ENCODE measurements at places on chromosomes 12 and 14.

- no peak overlapping the region for H3K4me3 ChIP-seq
- no peak overlapping the region for H3K27ac ChIP-seq
- peaks cover 2% of the 10 kb centered on the region for H3K4me1 ChIP-seq
- no peak for DNase-seq
Measured at GRCh38 chr12:51675071-51675803, 84.2 kb downstream of the SCN8A start.

- H3K27ac ChIP-seq: no peak overlapping the region
- H3K4me1 ChIP-seq: no peaks in the 10 kb centered on the region
- no peaks in the 10 kb centered on the region for H3K27me3 ChIP-seq
- DNase-seq: no peak
- H3K36me3 ChIP-seq: no peaks in the 10 kb centered on the region
- H3K4me3 ChIP-seq: no peak overlapping the region
Measured at GRCh38 chr14:86305058-86305457, 775.1 kb downstream of the FLRT2 start.

GRCh38 chr14:103332143-103332919 lies 1.7 kb upstream of the EIF5 start:
- H3K4me1 ChIP-seq: peaks cover 10% of the 10 kb centered on the region
- peaks cover 2% of the 10 kb centered on the region for H3K27me3 ChIP-seq
- H3K27ac ChIP-seq: peak overlapping the region; percentile 72
- no peak for DNase-seq

- H3K4me1 ChIP-seq: no peaks in the 10 kb centered on the region
- no peaks in the 10 kb centered on the region for H3K36me3 ChIP-seq
- no peak overlapping the region for H3K4me3 ChIP-seq
- no peak for DNase-seq
Measured at GRCh38 chr14:61147831-61148549, 133.1 kb downstream of the TMEM30B start.

DNA sequence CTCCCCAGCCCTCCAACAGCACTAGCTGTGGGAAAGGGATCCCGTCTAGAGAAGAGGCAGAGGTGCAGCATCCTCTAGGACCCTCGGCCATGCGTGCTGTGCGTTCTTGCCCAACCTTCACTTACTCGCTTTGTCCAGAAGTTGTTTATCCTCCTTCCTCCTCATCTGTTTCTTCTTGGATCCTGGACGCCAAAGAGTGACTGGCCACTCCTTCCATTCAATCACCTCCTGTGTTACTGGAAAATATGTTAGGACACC lies 140.5 kb downstream of the ZFP36L1 start:
- no peak overlapping the region for H3K4me3 ChIP-seq
- H3K4me1 ChIP-seq: peaks cover 33% of the 10 kb centered on the region
- no peaks in the 10 kb centered on the region for H3K27me3 ChIP-seq
- no peaks in the 10 kb centered on the region for H3K36me3 ChIP-seq
- DNase-seq: no peak

DNA sequence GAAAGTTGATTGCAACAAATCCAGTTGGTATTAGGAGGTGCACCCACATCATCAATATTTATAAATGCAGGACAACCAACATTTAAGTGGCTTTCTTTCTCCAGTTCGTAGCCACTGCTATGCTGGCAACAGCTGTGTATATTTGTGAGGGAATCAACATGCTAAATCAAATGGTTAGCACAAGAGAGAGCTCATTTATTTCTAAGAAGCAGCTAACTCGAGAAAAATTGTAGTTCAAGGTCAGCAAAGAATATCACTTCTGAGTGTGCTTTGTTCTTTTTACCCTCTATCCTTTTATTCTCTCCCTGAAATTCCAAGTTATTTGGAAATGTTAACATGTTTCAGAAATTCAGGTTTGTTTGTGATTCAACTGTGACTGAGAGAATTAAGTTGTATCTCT lies 137.3 kb downstream of the NAV3 start:
- H3K4me3 ChIP-seq: no peak overlapping the region
- no peaks in the 10 kb centered on the region for H3K36me3 ChIP-seq
- no peak for DNase-seq
- H3K4me1 ChIP-seq: no peaks in the 10 kb centered on the region
- H3K27ac ChIP-seq: no peak overlapping the region

- no peaks in the 10 kb centered on the region for H3K36me3 ChIP-seq
- no peak for DNase-seq
- peaks cover 3% of the 10 kb centered on the region for H3K27me3 ChIP-seq
- no peak overlapping the region for H3K27ac ChIP-seq
- H3K4me1 ChIP-seq: no peaks in the 10 kb centered on the region
- H3K4me3 ChIP-seq: no peak overlapping the region
Measured at GRCh38 chr14:80381807-80382363, 170.6 kb upstream of the DIO2 start.
